ENCODE measurements at places on chromosomes 13 and 19. TPM values are rescaled to one million over a fixed set of nuclear protein-coding genes. Genes with fewer than 3 reads are reported as not detected.

Gene FFAR2
- 0.81 TPM for total RNA-seq

Gene ZNF587B
- total RNA-seq = 5.3 TPM

Gene KIR2DL4
- not detected for total RNA-seq

Gene JSRP1
- not detected for total RNA-seq

Gene ATP1A3
- total RNA-seq = 327 TPM

Gene SYT3
- total RNA-seq = not detected

Gene RAB3D
- 6.1 TPM for total RNA-seq

DNA sequence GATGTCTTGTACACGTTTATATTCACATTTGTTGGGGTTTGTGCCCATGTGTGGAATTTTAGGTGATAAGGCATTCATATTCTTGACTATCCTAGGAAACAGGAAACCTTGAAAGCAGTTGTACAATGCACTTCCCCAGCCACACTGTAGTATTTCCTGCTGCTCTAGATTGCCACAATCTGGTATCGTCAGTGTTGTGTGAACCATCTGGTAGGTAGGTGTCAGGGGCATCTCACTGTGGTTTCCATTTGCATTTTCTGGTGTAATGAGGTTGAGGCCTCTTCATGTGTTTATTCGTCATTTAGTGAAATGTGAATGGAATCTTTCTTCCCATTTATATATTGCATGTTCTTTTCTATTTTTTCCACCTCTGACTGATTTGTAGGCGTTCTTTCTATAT lies 76.6 kb downstream of the SCGB2B2 start:
- no peak for DNase-seq

DNA sequence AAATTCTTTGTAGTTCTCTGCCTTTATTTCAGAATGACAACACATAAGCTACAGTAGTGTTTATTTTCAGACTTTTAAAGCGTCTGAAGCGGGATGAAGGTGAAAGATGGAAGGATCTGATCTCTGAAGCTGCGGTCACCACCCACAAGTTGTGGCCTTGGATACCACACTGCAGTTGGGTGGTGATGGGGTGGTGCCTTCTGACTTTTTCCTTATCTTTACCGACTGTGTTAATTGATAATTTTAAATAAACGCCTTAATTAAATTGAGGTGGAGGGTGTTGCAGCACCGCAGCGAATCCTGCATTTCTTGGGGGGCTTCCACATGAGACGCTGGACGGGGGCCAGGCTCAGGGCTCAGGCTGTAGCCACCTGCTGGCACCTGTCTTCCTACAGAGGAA lies 1.3 kb downstream of the TFDP1 start:
- DNase-seq = no peak

- no peak for DNase-seq
Measured at GRCh38 chr13:107067381-107067780, 499.4 kb upstream of the ARGLU1 start.

DNA sequence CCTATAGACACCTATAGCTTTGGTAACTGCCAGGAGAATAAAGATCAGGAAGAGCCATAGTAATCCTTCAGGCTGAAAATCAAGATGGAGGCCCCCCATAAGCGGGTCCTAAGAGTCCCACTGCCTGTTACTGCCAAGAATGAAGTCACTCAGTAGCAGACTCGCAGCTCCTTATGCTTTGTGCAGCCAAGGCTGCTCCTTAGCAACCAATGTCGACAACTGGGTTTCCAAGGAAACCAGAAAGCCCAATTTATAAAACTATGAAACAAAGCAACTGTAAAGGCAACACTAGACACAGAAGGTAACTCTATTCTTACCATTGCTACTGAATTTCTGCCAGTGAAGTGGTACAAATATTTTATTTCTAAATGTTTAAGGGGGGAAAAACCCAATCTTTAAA lies 56.5 kb downstream of the DCLK1 start:
- DNase-seq = no peak
